CMK (cell line): ENCODE measurements at places on chromosomes 5 and 9.

GRCh38 chr9:91193087-91193657, 168.5 kb downstream of the AUH start:
- DNase-seq = no peak

GRCh38 chr5:138724470-138725146, 28.6 kb upstream of the CTNNA1 start:
- DNase-seq = no peak

- DNase-seq = no peak
Observed at GRCh38 chr5:44708602-44709001, 100.1 kb upstream of the MRPS30 start.

DNA sequence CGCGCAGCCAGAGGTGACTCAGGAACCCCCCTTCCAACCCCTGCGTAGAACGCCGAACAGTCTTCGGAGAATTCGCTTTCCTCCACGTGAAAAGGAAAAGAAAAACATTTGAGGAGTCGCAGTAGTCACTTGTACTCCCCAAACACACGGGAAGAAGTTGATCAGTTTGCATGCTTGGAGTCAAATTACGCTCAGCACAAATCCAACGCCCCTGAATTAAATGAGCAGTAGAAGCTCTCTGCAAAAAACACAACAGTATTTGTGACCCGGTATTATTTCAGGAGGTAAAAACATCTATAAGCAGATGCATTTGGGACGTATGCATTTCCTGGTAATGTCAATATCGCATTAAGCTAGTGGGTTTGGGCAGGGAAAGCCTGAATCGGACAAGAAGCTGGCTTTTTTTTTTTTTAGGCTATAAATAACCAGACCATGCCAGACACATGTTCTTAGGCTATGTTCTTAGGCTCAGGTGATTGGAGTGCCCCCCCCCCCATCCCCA, 854 bp upstream of the ARL15 start:
- no peak for DNase-seq

DNA sequence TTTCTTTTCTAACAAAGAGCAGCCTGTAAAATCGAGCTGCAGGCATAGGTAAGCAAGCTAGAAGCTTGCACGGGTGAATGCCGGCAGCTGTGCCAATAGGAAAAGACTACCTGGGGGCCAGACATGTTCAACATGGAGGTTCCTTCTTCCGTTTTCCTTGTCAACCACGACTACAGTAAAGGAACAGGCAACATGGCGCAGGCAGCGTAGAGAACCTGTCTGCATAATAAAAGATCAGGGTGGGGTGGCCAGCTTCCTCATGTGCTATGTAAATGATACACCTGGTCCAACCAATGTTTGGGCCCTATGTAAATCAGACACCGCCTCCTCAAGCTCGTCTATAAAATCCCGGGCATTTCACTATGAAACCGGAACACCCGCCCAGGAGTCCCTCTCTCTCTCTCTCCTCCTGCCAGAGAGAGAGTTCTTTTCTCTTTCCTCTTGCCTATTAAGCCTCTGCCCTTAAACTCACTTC, 103.8 kb upstream of the LIFR start:
- no peak for DNase-seq

GRCh38 chr5:110265162-110265561, 461.3 kb downstream of the TMEM232 start:
- no peak for DNase-seq

DNA sequence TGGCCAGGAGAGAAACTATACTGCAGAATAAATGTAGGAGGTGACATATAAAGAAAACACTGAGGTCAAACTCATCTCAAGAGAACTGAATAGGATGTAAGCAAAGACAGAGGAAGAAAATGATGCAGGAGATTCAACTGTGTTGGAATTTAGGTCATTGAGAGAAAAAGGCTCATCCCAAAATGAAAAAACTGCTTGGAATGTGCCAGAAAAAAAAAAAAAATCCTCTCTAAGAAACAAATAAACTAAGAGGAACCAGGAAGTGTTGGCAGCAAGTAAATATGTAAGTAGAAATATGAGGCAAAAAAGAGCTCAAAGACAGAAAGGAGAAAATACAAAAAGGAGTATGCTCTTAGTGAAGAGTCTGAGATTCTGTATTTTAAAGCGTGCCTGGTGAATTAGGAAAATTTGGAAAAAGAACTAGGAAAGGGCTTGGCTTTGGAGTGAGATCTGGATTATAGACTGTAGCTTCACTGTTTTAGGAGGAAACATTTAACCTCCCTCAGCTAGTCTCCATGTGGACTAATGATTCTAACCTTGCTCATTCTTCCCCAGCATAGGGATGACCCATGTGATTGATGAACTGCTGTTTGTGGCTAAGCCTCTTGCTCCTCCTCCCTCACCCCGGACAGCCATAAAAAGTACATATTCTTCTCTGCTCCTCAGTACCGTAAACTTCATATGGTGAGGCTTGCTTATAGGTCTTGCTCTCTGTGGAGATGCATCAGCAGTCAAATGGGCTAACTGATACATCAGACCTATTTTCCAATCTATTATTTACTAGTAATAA, 185.6 kb upstream of the POU5F2 start:
- DNase-seq = no peak

- DNase-seq = no peak
Observed at GRCh38 chr5:151063142-151063989, 17.5 kb downstream of the TNIP1 start.

DNA sequence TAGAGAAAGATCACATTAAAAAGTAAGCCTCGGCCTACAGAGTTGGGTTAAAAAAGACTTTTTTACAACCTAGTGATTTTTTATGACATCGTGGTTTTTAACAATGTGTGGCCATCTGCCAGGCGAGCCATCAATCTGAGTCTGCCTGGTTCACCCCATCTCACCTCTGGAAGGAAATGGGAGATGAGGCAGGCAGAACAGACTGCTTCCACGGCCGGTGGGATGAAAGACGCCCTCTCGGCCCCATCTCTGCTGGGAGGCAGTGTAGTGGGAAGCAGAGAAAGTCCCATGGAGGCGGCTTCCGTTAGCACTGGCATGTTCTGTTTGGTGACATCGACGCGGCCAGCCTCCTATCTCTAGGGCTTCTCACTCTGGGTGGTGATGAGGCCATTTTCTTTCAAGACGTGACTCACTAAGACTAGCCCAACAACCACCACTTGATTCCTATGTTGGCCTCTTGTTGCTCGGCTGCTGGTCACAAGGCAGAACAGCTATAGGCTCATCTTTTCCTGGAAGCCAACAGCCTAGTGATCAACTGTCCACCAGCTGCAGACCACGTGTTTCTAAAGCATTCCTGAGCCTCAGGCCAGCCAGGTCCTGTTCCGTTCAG, 132.4 kb upstream of the OTULINL start:
- no peak for DNase-seq

- no peak for DNase-seq
Observed at GRCh38 chr9:30116673-30117217, 2267.7 kb upstream of the ACO1 start.

DNA sequence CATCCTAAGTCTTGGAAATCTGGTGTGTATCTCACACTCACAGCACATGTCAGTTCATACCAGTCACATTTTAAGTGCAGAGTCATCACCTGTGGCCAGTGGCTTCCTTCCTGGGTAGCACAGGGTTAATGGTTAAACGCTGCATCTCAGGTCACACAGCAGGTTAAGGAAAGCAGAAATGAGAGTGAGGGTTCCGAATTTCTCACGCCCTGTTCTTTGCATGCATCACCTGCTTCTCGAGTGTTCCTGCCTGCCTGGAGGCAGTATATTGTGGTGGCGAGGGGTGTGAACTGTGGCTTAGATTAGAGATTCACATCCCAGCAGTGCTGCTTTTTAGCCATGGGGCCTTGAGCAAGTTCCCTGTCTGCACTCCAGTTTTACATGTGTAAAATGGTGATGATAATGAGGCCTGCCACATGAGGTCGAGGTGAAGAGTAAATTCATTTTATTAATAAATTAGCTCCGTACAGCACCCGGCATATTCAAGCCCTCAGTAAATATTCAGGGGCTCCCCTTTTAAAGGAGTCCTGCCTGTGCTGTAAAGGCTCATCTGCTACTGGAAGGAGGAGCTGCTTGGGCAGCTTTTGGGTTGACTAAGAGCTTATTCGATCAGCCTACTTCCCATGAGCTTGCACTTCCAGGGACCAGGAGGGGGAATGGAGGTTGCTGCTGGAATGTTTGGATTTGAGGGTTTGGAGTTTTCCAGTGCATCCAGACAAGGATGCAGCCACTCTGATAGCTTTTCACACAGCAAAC, 61.1 kb upstream of the SAP30L start:
- no peak for DNase-seq

GRCh38 chr5:113378959-113379541, 55.7 kb downstream of the TSSK1B start:
- no peak for DNase-seq

DNA sequence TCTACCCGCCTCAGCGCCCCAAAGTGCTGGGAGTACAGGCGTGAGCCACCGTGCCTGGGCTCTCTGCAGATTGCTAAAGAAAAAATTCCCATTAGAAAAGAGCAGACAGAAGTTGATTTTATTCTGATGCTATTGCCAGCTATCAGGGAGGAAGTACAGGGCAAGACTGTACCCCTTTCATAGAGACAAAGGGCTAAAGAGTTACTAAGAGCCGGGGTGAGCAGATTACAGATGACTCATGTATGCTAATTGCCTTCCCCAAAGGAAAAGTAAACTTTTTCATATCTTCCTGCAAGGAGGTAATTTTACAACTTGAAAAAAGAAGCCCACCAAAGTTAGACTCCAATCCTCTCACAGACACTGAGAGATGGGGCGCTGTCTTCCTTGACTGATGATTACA, 42.3 kb upstream of the MCTP1 start:
- no peak for DNase-seq

- DNase-seq = no peak
Observed at GRCh38 chr9:130745829-130746228, 52.2 kb downstream of the EXOSC2 start.

DNA sequence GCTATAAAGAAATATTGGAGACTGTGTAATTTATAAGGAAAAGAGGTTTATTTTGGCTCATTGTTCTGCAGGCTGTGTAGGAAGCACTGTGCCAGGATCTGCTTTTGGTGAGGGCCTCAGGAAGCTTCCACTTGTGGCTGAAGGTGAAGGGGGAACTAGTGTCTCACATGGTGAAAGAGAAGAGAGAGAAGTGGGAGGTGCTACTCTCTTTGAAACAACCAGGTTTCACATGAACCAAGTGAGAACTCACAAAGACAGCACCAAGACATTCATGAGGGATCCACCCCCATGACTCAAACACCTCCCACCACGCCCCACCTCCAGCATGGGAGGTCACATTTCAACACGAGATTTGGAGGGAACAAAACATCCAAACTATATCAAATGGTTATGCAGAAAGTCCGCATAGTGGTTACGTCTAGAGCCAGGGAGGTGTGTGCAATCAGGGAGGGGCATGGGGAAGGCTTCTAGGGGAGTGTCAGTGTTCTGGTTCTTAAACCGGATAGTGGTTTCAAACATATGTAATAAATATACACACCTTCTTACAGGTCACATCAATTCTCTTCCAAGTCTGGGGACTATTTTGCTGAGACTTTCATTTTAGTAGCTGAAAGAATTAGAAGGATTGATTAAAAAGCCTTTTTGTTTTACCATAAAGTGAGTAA, 113.0 kb downstream of the TRIO start:
- DNase-seq = no peak

GRCh38 chr9:86978413-86978812, 31.1 kb upstream of the GAS1 start:
- no peak for DNase-seq

DNA sequence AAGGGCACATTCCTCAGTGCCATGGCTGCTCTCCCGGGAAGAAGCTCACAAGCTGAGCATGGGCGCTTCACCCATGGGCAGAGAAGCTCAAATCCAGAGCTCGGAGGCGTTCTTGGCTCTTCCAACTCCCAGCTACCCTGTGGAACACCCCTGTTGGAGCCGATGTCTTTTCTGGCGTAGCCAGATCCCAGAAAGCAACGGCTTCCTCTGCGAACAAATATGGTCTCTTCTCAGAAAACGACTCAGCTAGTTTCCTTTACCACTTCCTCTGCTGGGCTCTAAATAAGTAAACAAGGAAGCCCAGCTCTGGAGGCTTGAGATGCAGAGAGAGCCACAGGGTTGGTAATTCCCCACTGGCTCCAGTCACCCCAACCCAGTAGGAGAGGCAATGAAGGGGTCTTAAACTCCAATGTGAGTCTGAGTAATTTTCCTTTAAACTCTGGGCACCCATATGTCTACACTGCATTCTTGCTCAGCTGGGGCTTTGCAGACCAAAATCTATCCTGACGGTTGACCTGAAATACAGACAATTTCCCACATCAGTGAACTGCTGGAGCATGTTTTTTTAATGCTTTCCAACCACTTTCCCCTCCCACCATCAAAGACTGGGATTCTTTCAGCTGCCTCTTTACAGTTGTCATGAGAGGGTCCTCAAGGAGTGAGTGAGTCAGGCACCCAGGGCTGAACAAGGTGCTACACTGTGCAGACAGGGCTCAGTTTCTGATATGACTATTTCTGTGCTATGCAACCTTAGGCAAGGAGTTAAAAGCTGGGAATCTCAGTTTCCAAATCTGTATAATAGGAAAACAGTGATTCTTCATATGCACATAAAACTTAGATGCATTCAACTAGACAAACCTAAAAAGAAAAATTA, at the start of gene LCP2:
Gene LCP2, minus strand, starts transcription at position 189 of the 874 bp plus-strand sequence. Its CDS starts 166 bp downstream, at position 23.
- DNase-seq = no peak

GRCh38 chr5:82551840-82552385, 273.8 kb upstream of the RPS23 start:
- no peak for DNase-seq

GRCh38 chr5:30337084-30337573, 856.4 kb upstream of the CDH6 start:
- no peak for DNase-seq

DNA sequence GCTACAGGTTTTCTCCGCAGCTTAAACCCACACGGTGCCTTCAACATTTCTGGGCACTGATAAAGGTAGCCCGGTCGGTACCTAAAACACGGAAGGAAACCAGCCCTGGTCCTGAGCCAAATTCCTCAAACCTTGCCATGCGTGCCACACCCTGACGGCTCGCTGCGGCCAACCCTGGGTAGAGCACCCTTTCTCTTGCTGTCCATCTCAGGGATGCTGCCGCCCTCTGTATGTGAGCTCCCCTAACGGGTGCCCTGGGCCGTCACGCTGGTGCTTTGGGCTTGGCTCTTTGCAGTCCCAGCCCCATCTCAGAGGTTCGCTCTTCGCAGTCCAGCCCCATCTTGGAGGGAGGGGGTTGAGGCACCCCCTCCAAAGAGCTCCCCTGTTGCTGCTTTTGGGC, 43.9 kb downstream of the PNPLA7 start:
- DNase-seq = no peak

DNA sequence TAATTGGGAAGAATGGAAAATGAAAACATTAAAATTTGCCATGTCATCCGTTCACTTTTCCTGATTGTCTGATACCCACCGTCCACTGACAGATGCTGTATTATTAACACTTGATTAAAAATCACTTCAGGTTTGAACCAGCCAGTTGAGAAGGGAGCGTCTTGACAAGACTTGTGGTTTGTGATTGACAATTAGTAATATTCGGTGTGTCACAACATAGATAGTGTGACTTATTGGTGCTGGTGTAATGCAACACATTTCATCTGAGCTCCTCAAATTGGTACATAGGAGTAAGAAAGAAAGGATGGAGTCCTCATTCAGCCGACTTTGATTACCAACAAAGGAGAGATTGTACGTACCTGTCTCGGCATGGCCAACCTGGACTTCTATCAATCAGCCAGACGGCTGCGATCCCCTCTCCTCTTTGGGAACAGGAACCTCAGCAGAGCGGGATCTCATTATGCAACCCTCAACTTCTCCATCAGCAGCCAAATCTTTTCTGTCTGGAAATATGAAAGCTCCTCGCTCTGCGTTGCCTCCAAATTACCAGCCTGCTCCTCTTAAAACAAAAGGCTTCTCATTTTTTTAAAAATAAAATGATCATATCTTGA, 211.7 kb upstream of the MVB12B start:
- DNase-seq = no peak

GRCh38 chr5:168348084-168348414, 56.6 kb downstream of the WWC1 start:
- DNase-seq = no peak

GRCh38 chr9:84339962-84340361, 596 bp downstream of the SLC28A3 start:
- DNase-seq = no peak
